Activated naive CD8-positive, alpha-beta T cell treated with anti-CD3 and anti-CD28 coated beads for 36 hours (primary cell): ENCODE measurements at places on chromosomes 6 and 20. TPM values are rescaled to one million over a fixed set of nuclear protein-coding genes. Genes with fewer than 3 reads are reported as not detected.

DNA sequence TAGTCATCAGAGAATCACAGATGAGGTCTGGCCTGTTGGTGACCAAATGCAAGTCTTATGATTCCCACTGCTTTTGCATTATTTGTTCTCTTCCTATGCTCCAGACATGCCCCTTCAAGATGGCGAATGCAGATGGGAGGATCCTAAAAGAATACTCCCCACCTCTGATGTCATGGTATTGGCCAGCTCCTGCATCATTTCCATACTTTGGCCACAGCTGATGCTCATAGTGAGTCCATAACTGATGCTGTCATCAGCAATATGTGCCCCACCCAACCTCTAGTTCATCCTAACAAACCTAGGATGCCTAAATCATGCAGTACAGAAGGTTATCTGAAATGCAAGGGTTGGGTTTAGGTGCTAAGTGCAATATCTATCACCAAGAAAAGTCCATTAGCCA, 5.4 kb upstream of the WFDC9 start:
- no peak for DNase-seq
- no peaks in the 10 kb centered on the region for H3K36me3 ChIP-seq
- H3K4me3 ChIP-seq, result no peak overlapping the region
- no peaks in the 10 kb centered on the region for H3K4me1 ChIP-seq
- no peak overlapping the region for H3K27ac ChIP-seq

GRCh38 chr6:158773581-158774449, 45.4 kb downstream of the EZR start:
- no peak for DNase-seq
- no peaks in the 10 kb centered on the region for H3K27me3 ChIP-seq
- peaks cover 65% of the 10 kb centered on the region for H3K4me1 ChIP-seq

DNA sequence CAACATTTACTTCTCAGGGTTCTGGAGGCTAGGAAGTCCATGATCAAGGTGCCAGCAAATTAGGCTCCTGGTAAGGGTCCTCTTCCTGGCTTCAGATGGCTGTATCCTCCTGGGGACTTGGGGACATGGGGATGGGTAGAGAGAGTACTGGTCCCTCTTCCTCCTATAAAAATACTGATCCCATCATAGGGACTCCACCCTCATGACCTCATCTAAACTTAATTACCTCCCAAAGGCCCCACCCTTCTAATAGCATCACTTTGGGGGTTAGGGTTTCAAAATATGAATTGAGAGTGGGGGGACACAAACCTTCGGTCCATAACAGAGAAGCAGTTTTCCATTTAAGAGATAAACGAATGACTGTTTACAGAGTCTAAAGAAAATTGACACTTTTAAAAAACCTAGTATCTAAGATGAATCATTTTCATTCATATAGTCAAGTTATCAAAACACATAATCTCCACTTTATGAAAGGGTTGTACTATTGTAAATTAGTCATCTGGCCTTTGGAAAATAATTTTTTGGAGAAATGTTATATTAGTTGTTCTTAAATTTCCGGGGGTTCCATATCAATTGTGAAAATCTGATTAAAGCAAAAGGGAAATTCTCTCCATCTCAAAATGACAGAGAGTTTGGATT, 33.5 kb downstream of the ELOVL5 start:
- no peak for DNase-seq
- H3K4me3 ChIP-seq, result no peak overlapping the region
- H3K4me1 ChIP-seq, result peaks cover 69% of the 10 kb centered on the region
- H3K27me3 ChIP-seq, result no peaks in the 10 kb centered on the region
- peaks cover 37% of the 10 kb centered on the region for H3K36me3 ChIP-seq

- no peaks in the 10 kb centered on the region for H3K36me3 ChIP-seq
- H3K27ac ChIP-seq, result no peak overlapping the region
- DNase-seq, result no peak
- peaks cover 16% of the 10 kb centered on the region for H3K27me3 ChIP-seq
- no peak overlapping the region for H3K4me3 ChIP-seq
Observed at GRCh38 chr6:70210462-70210861, 92.4 kb downstream of the COL9A1 start.

DNA sequence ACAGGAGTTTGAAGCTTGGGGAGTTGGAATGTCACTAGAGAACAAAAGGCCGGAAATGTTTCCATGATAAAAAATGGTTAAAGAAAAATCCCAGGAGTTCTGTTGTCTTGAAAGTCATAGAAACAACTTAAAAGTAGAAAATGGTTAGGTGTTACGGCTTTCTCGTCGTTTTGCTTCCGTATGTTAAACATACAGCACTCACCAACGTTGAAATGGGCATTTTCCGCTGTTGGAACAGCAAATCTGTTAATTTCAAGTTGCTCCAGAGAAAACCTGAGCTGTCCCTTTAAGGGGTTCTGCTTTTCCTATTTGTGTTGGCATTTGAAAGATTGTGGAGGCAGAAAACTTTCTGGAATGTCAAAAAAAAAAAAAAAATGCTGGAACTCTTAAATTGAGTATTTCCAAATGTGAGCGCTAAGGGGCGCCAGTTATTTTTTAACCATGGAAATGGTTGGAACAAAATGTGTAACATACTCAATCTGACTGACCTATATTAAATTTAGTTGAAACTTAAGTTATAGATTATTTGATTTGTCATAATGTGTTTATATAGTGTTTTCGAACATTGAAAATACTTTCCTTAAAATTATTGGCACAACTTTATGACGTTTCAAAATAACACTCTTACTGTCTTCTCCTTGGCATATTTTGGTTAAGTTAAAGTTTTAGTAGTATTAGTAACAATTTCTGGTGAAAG, 2.2 kb downstream of the QKI start:
- H3K36me3 ChIP-seq, result peaks cover 5% of the 10 kb centered on the region
- DNase-seq, result no peak
- no peaks in the 10 kb centered on the region for H3K27me3 ChIP-seq
- peak overlapping the region; percentile 90 for H3K27ac ChIP-seq

CFAP206 gene
- total RNA-seq, result not detected
